ENCODE measurements at places on chromosomes 5 and 9.

GRCh38 chr5:149203921-149204441 is 62.7 kb downstream of the ABLIM3 start:
- no peak for DNase-seq

DNA sequence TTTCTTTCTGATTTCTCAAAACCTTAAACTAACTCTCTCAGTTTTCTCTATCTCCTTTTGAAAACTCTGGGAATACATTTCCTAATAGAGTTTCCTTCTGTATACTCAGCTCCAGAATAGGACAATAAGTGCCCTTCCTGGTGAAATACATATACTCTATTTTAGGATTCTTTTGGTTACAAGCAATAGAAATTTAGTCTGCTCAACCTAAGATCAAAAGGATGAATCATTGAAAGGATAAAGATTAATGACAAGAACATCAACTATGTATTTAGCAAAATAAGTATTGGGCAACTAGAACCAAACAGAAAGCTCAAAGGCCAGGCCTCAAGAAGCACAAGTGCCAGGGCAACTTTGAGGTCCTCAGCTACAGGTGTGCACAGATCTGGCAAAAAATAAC is 127.1 kb downstream of the ADAMTSL1 start:
- DNase-seq: no peak

DNA sequence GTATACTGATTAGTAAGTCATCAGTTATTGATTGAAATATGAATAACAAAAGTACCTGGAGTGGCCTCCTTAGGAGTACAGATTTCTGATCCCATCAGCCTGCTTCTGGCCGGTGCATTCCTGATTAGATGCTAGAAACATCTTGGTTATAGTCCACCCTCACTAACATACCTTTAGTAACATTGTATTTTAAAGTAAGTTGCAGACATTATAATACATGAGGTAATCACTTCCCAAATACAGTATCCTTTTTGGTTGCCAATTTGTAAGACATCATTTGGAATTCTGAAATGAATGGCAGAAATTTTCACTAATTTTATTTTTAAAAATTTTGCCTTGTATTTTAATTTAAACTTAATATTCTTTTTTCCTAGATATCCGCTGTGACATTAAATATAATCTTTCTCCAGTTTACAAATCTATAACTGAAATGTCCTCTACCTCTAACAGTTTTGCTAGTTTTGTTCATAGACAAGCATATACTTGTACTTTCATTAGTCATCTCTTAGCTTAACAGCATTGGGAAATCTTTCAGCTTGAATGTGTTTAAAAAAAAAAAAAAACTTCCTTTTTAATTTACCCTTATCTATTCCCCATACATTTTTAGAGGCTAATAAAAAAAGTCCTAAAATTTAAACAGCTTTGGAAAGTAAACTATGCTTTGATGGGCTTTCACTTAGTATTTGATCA is 178.9 kb downstream of the XRCC4 start:
- DNase-seq: no peak

DNA sequence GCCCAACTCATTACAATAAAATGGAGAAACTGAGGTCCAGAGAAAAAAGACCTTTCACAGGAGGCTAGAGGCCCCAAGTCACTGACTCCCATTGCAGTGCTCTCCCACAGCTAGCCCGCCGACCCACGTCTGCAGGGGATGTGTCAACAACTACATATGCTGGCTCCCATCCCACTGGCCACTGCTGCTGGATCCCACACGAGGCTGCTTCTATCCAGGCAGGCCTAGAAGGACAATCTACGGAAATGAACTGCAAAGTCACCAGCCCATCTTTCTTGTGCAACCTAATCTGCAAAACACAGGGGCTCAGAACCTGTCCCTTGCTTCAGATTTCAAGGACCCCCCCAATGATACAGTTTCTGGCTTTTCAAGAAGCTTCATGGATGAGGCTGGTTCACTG is 24.0 kb downstream of the RAPGEF1 start:
- DNase-seq: no peak

DNA sequence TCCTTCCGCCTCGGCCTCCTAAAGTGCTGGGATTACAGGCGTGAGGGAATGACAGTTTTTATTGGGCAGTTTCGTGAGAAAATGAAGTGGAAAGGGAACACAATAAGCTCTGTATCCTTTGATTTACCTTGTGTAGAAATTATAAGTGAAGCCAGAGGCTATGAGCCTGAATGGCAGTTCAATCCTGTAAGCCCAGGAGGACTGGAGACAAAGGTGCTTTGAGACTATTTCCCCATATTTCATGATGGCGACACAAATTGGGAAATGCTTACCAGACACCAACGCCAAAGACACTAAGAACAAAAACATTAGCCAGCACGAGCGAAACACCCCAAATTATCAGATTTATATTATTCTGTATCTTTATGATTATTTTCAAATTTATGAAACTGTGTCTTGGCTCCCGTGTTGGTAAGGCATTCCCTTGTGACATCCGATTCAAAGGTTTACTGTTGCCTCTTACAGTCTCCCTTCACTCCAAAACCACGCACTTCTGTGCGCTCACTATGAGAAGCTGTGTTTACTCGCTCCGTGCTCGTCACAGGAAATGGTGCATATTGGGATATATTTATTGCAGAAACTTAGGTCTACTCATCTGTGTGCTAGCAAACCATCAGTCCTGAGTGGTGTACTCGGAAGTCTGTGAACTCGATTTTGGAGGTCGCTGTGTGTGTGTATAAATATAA is 73.9 kb downstream of the SH3PXD2B start:
- no peak for DNase-seq

- no peak for DNase-seq
These were observed 58.7 kb downstream of the RXRA start for GRCh38 chr9:134384811-134385479.

GRCh38 chr5:594226-594860 is 17.8 kb upstream of the CEP72 start:
- DNase-seq: no peak

- DNase-seq: no peak
These were observed 267.3 kb downstream of the MTRR start for GRCh38 chr5:8136271-8136670.

DNA sequence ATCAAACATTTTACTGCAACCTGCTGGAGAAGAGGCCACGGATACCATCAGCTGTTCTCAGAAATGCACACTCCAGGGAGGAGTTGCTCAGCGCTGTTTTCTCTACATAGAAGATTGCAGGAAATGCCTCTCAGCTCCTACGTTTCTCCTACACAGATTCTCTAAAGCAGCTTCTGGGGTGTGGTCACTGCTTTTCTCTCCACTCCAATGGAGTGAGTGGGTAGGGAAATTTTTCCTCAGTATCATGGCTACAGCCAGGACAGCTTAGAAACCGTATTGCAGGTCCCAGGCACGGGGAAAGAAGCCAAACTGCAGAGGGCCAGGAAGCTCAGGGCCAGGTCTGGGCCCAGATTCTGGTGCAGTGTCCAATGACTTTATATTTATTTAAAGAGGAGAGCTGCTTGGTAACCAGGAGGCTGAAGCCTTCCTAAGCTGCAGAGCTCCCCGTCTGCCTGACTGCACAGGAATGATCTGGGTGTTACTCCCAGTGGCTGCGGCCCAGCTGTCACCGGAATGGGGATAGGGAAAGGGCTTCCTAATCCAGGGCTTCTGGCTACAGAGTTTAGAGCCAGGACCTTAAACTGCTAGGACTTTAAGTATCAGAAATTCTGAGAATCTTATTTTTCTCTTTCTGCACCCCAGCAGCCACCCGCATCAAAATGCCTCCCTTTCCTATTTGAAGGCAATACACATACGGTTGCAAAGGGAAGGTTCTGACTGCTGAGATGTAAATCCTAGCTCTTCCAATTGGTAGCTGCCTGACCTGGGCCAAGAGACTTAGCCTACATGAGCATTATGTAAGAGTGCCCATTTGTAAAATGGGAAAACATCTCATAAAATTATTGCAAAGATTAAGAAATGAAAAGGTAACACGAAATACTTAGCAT is 1.4 kb upstream of the SPTAN1 start:
- DNase-seq: no peak

DNA sequence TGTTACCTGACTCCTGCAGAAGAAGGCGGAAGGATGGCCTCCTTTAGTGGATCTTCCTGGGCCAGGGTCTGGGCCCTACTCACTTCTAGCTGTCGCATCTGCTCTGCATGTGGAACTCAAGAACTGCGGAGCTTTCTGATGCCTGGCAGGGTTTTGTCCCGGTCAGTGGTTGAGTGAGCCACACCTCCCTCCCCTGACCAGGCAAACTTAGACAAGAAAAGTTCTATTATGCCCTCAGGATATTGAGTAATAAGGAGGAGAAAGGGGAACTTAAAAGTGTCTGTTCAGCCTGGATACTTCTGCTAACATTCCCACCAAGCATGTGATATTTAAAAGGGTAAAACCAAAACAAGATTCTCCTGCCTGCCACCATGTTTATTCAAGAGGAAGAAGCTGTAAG is at the start of gene FYB1:
Gene FYB1, minus strand, starts transcription at position 127 of the 400 bp plus-strand sequence. CDS start 16,603 bp downstream, outside the sequence.
- DNase-seq: no peak

GRCh38 chr5:16271851-16272250 is 92.3 kb upstream of the MARCHF11 start:
- no peak for DNase-seq

GRCh38 chr5:12250454-12250853 is 346.2 kb upstream of the CTNND2 start:
- DNase-seq: no peak

DNA sequence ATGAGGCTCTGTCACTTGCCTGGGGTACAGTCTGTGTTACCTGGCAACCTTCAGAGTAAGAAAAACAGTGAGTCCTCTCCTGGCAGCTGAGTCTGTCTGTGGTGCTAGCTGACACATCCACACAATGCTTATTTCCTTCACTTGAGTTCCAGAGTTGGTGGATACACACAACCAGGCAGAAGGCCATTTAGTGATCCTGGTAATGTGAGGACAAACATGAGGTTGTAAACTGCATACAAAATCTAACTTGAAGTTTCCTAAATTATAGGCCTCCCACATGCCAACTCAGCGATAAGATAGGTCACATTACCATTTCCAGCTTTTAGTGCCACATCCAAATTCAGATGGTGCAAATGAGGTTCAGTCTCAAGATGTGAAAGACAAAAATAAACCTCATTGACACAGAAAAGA is 125.5 kb downstream of the DCP2 start:
- no peak for DNase-seq

GRCh38 chr9:105360344-105360743 is 87.5 kb upstream of the FSD1L start:
- no peak for DNase-seq

- DNase-seq: no peak
These were observed 445.2 kb downstream of the ZSWIM6 start for GRCh38 chr5:61777292-61777691.

DNA sequence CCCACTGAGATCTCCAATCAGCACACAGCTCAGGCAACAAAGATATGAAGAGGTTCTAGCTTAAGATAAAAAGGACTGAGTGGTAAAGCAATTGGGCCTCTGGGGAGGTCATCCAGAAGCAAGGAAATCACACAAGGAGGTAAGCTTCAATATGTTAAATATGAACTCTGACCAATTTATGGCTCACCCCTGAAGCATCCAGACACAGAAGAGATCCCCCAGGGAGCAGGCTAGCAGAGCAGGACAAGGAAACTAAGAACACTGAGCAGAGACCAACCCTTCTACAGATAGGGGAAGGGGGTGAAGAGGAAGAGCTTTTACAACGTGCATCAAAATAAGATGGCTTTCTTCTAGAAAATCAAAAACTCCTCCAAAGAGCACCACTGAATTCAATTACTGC is 616.2 kb downstream of the DNAH5 start:
- DNase-seq: no peak

GRCh38 chr9:33510262-33511183 is 13.5 kb upstream of the ANKRD18B start:
- peak; percentile 39 for DNase-seq

- DNase-seq: peak; percentile 37
These were observed 1.1 kb upstream of the SNX24 start for GRCh38 chr5:122844136-122844909.
